Activated T-helper 2 cell treated with anti-CD3 and anti-CD28 coated beads, Interferon-gamma antibody, Interleukin-2, Interleukin-4, amounts not matched to agents 10 μg/mL and 5 μg/mL and 100 μg/mL, durations not matched to agents 14 hours and 24 hours and 36 hours (primary cell): ENCODE measurements at places on chromosomes 4 and X. TPM values are rescaled to one million over a fixed set of nuclear protein-coding genes. Genes with fewer than 3 reads are reported as not detected.

DNA sequence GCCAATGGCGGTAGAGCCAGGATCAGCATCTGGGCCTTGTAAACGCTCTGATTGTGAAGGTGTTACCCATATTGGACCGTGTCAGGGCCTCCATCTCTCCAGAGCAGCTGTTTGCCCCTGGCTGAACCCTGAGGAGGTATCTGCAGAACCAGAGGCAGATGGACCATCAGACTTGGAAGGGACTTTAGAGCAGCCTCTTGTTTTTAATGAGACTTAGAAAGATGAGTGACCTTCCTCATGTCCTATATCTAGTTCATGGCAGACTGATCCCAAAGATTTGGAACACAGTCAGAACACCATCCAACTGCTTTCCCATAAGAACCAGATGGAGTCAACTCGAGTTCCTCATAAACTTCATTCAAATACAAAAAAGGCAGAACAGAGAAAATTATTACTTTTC, 135.1 kb upstream of the MSX1 start:
- H3K4me1 ChIP-seq = no peaks in the 10 kb centered on the region
- no peak overlapping the region for H3K4me3 ChIP-seq
- no peaks in the 10 kb centered on the region for H3K27me3 ChIP-seq
- DNase-seq = no peak
- H3K36me3 ChIP-seq = no peaks in the 10 kb centered on the region
- no peak overlapping the region for H3K27ac ChIP-seq

- H3K27me3 ChIP-seq = no peaks in the 10 kb centered on the region
- DNase-seq = no peak
- H3K4me1 ChIP-seq = no peaks in the 10 kb centered on the region
These were observed 20.9 kb upstream of the RAB40A start for GRCh38 chrX:103540145-103540544.

- H3K27me3 ChIP-seq = no peaks in the 10 kb centered on the region
- H3K36me3 ChIP-seq = peaks cover 33% of the 10 kb centered on the region
- DNase-seq = peak; percentile 28
- no peak overlapping the region for H3K4me3 ChIP-seq
- H3K27ac ChIP-seq = no peak overlapping the region
- H3K4me1 ChIP-seq = no peaks in the 10 kb centered on the region
These were observed 15.8 kb downstream of the BCAP31 start for GRCh38 chrX:153708415-153708814.

DNA sequence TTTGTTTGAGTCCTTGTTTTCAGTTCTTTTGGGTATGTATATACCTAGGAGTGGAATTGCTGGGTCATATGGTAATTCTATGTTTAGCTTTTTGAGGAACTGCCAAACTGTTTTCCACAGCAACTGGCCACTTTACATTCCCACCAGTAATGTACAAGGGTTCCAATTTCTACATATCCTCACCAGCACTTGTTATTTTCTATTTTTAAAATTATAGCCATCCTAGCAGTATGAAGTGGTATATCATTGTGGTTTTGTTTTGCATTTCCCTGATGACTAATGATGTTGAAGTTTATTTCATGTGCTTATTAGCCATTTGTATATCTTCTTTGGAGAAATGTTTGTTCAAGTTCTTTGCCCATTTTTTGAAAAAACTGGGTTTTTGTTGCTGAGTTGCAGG, 39.6 kb downstream of the TMEM164 start:
- H3K4me3 ChIP-seq = no peak overlapping the region
- H3K4me1 ChIP-seq = peaks cover 8% of the 10 kb centered on the region
- no peaks in the 10 kb centered on the region for H3K27me3 ChIP-seq

DNA sequence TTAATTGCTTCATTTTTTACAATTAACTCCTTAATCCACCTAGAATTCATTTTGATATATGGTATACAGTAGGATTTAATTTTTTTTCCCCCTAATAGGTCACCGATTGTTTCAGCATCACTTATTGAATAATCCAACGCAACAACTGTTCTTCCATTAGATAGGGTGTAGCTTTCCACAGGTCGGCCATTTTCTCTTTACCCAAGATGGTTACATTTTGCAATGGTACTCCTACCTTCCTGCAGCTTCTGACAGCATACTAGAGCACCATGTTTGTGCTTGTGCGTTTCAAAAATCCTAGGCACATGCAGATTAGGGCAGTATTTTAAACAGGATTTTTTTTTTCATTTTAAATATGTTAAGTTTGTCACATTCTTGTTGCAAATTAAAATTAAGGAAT, 2.3 kb downstream of the LINC00632 start:
- no peak overlapping the region for H3K27ac ChIP-seq
- DNase-seq = no peak
- H3K4me3 ChIP-seq = no peak overlapping the region
- H3K36me3 ChIP-seq = no peaks in the 10 kb centered on the region
- peaks cover 4% of the 10 kb centered on the region for H3K27me3 ChIP-seq
- H3K4me1 ChIP-seq = peaks cover 2% of the 10 kb centered on the region

DNA sequence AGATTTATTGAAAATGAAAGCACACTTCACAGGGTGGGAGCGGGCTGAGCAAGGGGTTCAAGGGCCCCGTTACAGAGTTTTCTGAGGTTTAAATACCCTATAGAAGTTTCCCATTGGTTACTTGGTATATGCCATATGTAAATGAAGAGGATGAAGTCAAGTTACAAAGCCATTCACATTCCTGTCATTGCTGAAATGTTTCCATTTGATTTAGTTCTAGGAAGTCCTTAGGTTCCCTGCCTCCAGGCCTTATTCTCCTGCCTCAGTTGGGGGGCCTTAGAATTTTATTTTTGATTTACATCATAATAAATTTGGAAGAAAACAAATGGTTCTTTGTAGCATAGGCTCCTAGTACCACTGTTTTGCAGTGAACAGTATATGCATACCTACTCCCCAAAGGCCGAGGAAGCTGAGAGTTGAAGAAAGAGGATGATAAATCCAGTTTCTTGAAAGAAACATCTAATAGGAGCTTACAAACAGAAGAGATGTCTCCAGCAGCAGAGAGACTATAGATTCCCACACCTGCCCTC, 31.8 kb downstream of the SERTM2 start:
- H3K4me3 ChIP-seq = no peak overlapping the region
- no peak for DNase-seq
- H3K36me3 ChIP-seq = no peaks in the 10 kb centered on the region
- no peaks in the 10 kb centered on the region for H3K27me3 ChIP-seq
- H3K27ac ChIP-seq = no peak overlapping the region

- H3K4me3 ChIP-seq = no peak overlapping the region
- no peaks in the 10 kb centered on the region for H3K27me3 ChIP-seq
- H3K4me1 ChIP-seq = no peaks in the 10 kb centered on the region
- no peak overlapping the region for H3K27ac ChIP-seq
These were observed 63.8 kb downstream of the CORIN start for GRCh38 chr4:47774079-47774478.

GRCh38 chrX:97119474-97120109, 235.9 kb downstream of the RPA4 start:
- H3K27ac ChIP-seq = no peak overlapping the region
- H3K4me3 ChIP-seq = no peak overlapping the region
- H3K4me1 ChIP-seq = peaks cover 8% of the 10 kb centered on the region
- no peaks in the 10 kb centered on the region for H3K27me3 ChIP-seq
- H3K36me3 ChIP-seq = peaks cover 4% of the 10 kb centered on the region

DNA sequence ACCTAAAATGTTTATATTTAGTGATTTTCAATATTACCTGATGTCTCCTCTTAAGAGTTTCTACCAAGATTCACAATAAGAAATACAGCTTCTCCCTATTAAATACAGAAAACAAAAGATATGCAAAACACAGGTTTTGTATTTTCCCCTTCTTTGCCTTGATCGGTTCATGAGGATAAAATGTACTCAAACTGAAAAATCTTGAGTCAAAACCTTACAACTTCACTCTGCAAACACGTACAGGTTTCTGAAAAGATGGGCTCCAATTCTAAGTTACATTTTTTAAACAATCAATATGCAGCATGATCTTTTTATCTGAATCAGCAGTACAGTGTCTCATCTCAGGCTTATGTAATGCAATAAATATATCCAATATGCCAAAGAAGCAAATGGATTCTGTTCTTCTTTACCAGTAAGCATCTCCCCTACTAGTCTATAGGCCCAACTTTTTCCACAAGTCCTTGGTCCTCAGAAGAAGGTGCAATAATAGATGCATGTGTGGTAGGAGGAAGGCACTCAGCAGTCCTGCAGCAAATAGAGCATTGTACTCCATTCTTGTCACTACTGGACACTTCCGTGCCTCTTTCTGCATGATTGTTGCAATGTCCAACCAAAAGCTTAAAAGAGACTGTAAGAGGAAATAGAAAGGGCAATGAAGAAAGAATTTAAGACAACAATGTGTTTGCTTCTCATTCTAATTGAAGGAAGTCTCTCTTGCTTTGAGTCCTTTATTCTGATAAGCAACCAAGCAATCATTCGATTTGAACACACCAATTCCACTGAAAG, 3.2 kb downstream of the MAPK10 start:
- no peak for DNase-seq
- no peak overlapping the region for H3K27ac ChIP-seq
- peaks cover 12% of the 10 kb centered on the region for H3K4me1 ChIP-seq
- H3K27me3 ChIP-seq = peaks cover 12% of the 10 kb centered on the region
- H3K36me3 ChIP-seq = no peaks in the 10 kb centered on the region

- no peak overlapping the region for H3K4me3 ChIP-seq
- no peaks in the 10 kb centered on the region for H3K36me3 ChIP-seq
- H3K4me1 ChIP-seq = no peaks in the 10 kb centered on the region
- H3K27ac ChIP-seq = no peak overlapping the region
These were observed 73.4 kb downstream of the CLCN4 start for GRCh38 chrX:10230222-10230621.

DNA sequence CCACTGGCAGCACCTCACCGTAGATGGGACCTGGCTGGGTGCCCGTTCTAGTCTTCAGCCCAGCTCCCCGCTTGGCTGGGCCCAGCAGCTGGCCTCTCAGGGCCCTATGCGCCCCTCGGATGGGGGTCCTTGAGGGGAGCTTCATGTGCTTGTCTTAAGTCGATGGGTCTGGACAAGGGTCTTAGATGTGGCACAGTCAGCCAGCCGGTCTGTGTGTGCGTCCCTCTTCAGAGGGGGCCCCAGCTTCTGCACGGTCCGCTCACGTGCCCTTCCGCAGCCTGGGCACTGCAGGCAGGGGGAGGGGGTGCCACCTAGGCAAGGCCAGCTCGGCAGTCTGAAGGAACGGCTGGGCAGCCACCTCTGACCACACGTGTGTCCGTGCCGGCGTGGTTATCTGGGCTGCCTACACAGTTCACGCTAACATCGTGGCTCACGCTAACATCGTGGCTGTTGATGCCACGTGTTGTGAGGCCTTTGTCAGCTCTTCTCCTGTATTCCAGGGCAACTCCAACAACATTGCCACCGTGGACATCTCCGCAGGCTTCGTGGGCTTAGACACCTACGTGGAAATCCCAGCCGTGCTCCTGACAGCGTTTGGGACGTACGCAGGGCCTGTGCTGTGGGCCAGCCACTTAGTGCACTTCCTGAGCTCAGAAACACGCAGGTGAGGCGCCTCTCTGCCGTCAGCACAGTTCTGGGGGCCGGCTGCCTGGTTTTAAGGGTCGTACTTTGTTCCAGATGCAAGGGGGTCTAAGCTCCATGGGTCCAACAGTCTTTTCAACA, 34.5 kb downstream of the PIGG start:
- H3K4me3 ChIP-seq = no peak overlapping the region
- H3K27me3 ChIP-seq = no peaks in the 10 kb centered on the region
- H3K27ac ChIP-seq = no peak overlapping the region
- DNase-seq = no peak

DNA sequence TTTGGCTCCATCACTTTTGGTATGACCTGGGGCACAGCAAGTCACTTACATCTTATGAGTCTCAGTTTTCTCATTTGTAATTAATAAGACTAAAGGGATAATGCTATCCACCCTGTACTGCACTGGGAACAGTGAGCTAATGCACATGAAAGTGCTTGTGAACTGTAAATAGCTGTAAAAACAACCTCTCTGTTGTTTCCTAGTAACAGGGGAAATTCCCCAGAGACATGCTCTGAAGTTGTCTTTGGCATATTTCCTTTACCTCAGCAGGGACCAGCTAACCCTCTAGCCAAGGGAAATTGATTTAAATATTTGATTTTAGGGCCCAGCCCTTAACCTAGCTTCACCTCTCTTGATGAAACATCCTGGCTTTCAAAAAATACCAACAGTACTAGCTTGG, 6.1 kb upstream of the CYSLTR1 start:
- H3K27ac ChIP-seq = peak overlapping the region; percentile 75
- H3K4me3 ChIP-seq = no peak overlapping the region
- H3K4me1 ChIP-seq = peaks cover 52% of the 10 kb centered on the region
- H3K27me3 ChIP-seq = no peaks in the 10 kb centered on the region

DNA sequence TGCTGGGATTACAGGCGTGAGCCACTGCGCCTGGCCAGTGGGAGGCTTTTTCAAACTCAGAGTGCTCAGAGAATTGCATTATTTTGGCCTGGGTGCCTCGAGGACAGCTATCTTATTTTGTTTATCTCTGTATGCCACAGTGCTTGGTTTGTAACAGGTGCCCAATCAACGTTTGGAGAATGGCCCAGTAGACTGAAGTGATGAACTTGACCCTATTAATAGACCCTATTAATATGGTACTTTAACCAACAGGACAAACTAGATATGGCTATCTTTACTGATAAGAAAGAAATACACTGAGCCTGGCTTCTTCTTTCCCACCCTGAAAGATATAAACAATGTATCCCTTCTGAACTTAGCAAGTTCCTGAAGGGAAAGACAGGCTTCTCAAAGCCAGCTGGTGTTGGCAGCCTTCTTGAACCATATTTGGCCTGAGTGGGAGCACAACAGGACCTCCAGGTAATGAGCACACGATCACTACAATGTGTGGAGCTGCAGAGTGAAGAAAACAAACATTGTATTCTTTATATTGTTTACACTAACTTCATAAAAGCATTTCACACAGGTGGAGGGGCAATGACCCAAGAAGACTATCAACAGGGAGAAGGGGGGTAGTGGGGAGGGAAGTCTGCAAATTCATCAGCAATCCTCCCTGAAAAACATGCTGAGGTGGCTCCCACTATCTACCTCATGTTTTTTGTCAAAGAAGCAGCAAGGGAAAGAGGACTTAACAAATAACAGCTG, 41.7 kb downstream of the PRPS1 start:
- H3K27ac ChIP-seq = no peak overlapping the region
- peaks cover 24% of the 10 kb centered on the region for H3K4me1 ChIP-seq
- DNase-seq = no peak
- peaks cover 10% of the 10 kb centered on the region for H3K36me3 ChIP-seq
- H3K4me3 ChIP-seq = no peak overlapping the region

DNA sequence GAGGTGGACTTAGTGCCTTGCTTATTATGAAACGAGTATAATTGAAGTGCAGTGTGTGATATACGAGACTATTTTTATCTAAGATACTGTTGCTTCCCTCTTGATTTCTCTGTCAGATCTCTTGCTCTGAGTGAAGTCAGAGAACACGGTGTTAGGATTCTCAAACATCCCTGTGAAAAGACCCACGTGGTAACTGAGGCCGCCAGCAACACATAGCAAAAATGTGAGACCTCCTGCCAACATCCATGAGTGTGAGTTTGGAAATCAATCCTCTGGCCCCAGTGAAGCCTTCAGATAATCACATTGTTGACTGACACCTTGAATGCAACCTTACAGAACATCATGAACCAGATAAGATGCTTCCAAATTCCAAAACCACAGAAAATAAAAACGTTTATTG, 954.4 kb downstream of the FAT4 start:
- no peaks in the 10 kb centered on the region for H3K27me3 ChIP-seq
- H3K27ac ChIP-seq = no peak overlapping the region
- no peak for DNase-seq
- no peaks in the 10 kb centered on the region for H3K36me3 ChIP-seq

GRCh38 chrX:153882086-153882498, 3.9 kb downstream of the L1CAM start:
- no peak overlapping the region for H3K4me3 ChIP-seq
- no peak overlapping the region for H3K27ac ChIP-seq
- DNase-seq = no peak
- H3K36me3 ChIP-seq = no peaks in the 10 kb centered on the region

RNF175 gene
- not detected in 2 replicates for total RNA-seq

AFF2 gene
- 3.2 and 3.3 TPM in 2 replicates for total RNA-seq

TBC1D1 gene
- total RNA-seq = 50.3 and 58.5 TPM in 2 replicates

PSAPL1 gene
- total RNA-seq = not detected in 2 replicates

CT45A2 gene
- not detected in 2 replicates for total RNA-seq

TRMT10A gene
- 7.9 and 8.4 TPM in 2 replicates for total RNA-seq
